ENCODE measurements at places on chromosomes 4 and X. TPM values are rescaled to one million over a fixed set of nuclear protein-coding genes. Genes with fewer than 3 reads are reported as not detected.

The FNIP2 gene
- 25.0 TPM for total RNA-seq

The WDFY3 gene
- total RNA-seq, result 126 TPM

The SULT1B1 gene
- 0.24 TPM for total RNA-seq

The CTAG2 gene
- 27.6 TPM for total RNA-seq

The TREX2 gene
- 7.5 TPM for total RNA-seq

The DMRTC1B gene
- total RNA-seq, result 7.4 TPM

The ZDHHC15 gene
- 3.5 TPM for total RNA-seq

The H2BW2 gene
- total RNA-seq, result 1.7 TPM

The SPANXA1 gene
- total RNA-seq, result 8.3 TPM

The GLRB gene
- 2.4 TPM for total RNA-seq

The HMX1 gene
- total RNA-seq, result 4.2 TPM

The PAGE2 gene
- total RNA-seq, result 24.3 TPM

The SHOX gene
- total RNA-seq, result 0.16 TPM

The SLC25A14 gene
- total RNA-seq, result 19.2 TPM

The UBA1 gene
- 243 TPM for total RNA-seq

The GAGE2A gene
- total RNA-seq, result 28.8 TPM

The EFHC2 gene
- 8.2 TPM for total RNA-seq

The CABS1 gene
- 17.3 TPM for total RNA-seq

Data from testis (tissue), 5 donors.